ENCODE measurements at places on chromosomes 12 and 14.

GRCh38 chr14:81655423-81656314 lies 122.0 kb upstream of the SEL1L start:
- no peak for DNase-seq

- DNase-seq, result no peak
Measured at GRCh38 chr12:46259713-46260112, 9.1 kb downstream of the SLC38A1 start.

GRCh38 chr12:131008-131407 lies 64.4 kb downstream of the IQSEC3 start:
- no peak for DNase-seq

DNA sequence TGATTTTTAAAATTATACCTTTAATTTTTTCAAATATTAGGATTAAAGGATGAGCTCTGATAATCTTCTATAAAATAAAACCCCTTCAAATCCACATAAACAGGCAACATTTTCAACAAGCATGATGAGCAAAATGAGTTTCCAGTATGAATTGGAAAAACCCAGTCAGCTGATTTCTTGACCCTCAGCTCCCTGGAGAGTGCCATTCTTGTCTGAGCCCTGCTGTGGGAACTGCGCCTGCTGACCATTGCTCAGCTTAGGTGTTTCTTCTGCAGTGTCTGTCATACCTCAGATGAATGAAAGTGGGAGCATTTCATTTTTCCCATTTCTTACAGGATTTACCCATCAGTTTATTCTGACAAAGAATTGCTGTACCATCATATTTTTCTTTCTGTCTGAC lies 27.6 kb downstream of the MAPKAPK5 start:
- DNase-seq, result peak; percentile 64

- no peak for DNase-seq
Measured at GRCh38 chr14:39841088-39841487, 408.9 kb upstream of the FBXO33 start.

GRCh38 chr14:60166142-60166541 lies 944 bp upstream of the DHRS7 start:
- DNase-seq, result no peak

DNA sequence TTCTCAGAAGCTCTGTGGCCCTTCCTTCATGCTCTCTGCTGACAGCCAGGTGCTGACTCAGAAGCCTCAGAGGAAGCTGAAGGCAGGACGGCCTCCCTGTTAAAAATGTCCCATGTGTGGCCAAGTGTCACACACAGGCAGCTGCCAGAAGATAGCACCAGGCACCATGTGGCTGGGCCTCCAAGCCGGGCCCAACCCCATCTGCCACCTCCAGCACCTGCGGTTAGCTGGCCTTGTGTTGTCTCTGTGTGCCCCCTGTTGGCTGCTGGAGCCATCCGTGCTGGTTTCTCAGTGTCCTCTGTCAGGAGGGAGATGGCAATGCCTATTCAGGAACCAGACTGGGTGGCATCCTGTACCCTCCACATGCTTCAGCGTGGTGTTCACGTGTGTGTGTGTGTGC lies 63.2 kb downstream of the TSPAN11 start:
- DNase-seq, result no peak

GRCh38 chr12:48996794-48997718 lies 2.1 kb downstream of the DDN start:
- peak; percentile 83 for DNase-seq

DNA sequence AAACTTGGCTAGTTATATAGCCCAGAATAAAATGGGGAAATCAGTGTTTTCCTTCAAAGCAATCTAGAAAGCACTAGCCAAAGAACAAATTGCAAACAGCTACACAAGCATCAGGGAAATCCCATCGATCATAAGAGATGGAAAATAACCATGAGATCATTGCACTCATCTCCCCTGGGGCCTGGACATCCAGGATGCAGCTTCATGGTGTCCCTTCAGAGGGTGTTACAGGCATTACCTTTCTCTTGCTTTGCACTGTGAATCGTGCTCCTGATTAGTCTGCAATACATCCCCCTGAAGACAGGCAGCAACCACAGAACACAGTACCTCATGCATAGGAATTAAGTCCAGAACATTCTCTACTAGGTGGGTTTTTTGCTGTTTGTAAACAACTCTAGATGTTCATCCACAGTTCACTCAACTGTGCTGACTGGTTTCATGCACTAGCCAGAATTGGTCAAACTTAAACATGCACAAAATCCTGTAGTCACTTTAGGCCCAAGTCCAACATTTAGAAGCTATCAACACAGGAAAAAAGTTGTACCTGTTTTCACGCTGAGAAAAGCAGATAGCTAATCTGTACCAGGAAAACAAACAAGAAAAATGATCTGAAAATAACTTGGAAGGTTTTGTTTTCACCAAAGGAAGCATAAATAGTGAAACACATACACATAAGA lies 120.1 kb downstream of the ZFP36L1 start:
- DNase-seq, result no peak

GRCh38 chr14:76129851-76130576 lies 21.7 kb upstream of the GPATCH2L start:
- no peak for DNase-seq

- DNase-seq, result no peak
Measured at GRCh38 chr12:70641691-70642090, 4.5 kb upstream of the PTPRB start.

DNA sequence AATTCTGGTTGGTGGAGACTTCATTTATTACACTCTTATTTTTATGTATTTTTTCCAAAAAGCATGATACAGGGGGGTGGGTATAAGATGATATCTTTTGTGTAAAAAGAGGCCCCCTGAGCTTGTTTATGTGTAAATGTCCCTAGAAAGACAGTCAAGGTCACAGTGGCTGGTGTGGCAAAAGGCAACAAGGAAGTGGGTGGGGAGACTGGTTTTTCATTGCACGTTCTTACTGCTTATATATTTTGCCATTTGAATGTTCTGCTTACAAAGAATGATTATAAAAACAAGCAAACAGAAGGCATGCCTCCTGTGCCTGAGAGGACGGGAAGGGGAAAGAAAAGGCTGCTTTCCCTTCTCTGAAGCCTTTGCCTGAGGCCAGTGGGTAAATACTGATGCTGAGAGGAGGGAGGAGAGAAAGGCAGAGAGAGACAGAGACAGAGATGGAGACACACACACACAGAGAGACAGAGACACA lies 24.1 kb upstream of the ADIPOR2 start:
- peak; percentile 15 for DNase-seq

GRCh38 chr12:111699-112493 lies 45.3 kb downstream of the IQSEC3 start:
- peak; percentile 90 for DNase-seq

DNA sequence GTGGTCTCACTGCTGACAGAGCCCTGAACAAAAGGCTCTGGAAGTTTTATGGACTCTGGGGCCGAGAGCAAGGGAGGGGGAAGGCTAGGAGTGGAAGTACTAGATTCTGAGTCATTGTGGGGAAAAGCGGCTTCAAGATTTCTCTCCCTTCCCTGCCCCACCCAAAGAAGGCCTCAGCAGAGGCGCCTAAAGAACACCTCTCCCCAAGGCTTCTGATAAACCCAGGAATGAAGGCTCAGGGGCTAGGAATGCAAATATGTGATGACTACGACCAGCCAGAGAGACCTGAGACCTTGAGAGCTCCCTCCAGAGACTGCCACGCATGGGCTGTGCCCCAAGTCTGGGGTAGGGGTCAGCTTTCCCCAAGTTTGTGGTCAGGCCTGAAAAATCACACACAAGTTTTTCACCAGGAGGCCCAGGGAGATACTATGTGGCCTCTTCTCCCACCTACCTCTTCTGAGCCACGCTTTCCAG lies 130.7 kb upstream of the HIF1A start:
- DNase-seq, result peak; percentile 71

GRCh38 chr12:99332936-99333591 lies 314.5 kb upstream of the GARIN6 start:
- DNase-seq, result no peak

DNA sequence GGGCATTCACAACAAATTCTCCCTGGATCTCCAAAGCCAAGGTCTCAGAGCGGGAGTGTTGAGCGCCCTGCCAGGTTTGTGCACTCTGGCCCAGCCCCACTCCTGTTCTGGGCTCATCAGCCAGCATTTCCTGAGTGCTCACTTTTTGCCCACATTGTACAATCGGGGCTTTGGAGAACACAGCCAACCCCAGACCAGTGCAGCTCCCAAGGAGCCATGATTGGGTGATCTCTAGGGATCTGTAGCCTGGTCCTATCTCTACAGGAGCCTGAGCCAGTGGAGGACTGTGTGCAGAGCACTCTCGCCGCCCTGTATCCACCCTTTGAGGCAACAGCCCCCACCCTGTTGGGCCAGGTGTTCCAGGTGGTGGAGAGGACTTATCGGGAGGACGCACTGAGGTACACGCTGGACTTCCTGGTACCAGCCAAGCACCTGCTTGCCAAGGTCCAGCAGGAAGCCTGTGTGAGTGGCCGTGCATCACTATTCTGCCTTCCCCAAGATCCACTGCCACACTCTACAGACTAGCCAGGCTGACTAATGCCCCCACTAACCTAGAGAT lies 2.8 kb downstream of the ARHGEF40 start:
- DNase-seq, result no peak
